Suppressor macrophage treated with lipopolysaccharide for 4 hours (primary cell): ENCODE measurements at places on chromosomes 7 and 10.

- DNase-seq, result peak; percentile 86
These were observed 91.1 kb downstream of the CH25H start for GRCh38 chr10:89115876-89116627.

DNA sequence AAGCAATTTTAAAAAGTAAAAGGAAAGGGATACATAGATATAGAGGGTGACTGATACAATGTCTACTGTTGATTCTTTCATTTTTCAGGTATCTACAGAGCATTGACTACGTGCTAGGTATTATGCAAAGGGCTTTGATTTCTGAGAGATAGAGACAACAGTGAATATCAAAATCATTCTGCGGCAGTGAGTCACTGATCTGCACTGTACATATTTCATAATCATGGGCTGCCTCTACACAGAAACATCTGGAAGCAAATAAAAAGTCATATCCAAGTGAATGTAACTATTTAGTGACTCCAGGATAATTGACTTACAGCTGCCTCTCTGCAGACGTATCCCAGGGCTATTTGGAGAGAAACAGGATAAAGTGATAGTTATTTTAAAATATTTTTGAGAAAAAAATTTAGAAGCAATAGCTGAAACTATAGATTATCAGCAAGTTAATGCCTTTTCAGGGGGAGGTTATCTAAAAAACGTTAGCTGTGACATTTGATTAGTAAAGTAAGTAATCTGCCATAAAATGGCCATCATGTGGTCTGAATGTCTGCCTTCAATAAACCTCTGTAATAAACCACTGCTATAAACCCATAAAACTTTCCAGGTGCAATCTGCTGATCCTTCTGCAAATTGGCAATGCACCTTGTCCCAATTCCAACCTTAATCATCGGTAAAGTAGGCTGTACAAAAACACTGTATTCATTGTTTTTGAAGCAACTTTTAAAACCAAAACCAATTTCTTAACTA lies 43.7 kb downstream of the CPXM2 start:
- no peak for DNase-seq

GRCh38 chr10:35271086-35271858 lies 65.0 kb upstream of the CCNY start:
- no peak for DNase-seq

- no peak for DNase-seq
These were observed 242.6 kb upstream of the ZNF32 start for GRCh38 chr10:43891241-43891640.

DNA sequence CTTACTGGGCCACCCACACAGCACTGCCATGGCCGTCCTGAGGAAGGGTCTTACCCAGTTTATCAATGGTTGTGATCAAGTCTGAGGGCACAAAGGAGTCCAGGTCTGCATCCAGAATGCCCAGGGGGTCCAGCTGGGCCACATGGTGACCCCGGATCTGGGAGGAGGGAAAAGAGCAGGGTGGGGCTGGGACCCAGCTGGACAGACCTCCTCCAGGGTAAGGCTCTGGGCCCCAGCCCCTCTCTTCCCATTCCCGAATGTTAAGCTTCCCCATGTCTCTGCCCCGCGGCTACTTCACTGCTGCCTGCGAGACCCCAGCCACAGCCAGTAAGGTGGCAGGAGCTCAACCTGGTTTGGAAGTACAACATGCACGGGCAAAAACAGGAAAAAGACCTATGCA lies 9.5 kb downstream of the OGDHL start:
- DNase-seq, result no peak

- peak; percentile 38 for DNase-seq
These were observed 170.5 kb downstream of the RPS24 start for GRCh38 chr10:78203915-78204818.

- no peak for DNase-seq
These were observed 101.2 kb downstream of the EPC1 start for GRCh38 chr10:32245760-32246159.

DNA sequence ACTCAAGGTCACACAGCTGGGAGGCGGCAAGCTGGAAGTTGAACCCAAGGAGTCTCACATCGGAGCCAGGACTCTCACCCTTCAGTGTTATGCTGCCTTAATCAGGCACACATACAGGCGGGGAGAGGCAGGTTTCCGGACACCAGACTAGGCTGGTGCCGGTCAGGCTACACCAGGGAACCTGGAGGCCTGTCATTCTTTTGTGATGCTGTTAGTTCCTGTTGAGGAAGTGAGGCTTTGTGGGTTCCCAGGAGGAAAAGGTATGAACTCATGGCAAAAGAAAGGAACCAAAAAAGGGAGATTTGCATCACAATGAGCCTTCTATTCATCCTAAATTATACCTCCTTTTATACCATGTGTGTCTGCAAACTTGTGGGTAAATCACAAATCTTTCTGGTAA lies 103.8 kb downstream of the TCF7L2 start:
- no peak for DNase-seq

- peak; percentile 73 for DNase-seq
These were observed 55.7 kb downstream of the LYZL2 start for GRCh38 chr10:30573721-30574431.

GRCh38 chr10:26844396-26844975 lies 16.3 kb downstream of the ABI1 start:
- DNase-seq, result no peak

DNA sequence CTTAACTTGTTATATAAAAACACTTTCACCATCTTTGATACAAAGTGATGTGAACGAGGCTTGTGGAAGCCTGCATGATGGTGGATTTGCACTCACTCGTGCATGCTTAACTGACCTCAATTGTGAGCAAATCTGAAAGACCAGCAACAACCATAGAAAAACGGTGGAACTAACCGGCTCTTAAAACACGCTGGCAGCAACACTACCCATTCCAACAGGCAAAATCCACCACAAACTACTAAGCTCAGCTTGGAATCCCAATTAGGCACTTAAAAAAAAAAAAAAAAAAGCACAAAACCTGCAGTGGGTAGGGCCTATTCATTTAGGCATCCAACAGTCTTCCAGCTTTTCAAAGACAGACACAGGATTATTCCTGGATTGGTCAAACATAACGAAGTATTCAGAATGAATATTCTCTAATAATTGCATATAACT lies 1.8 kb downstream of the GDI2 start:
- DNase-seq, result no peak

GRCh38 chr10:33160151-33160550 lies 174.3 kb downstream of the NRP1 start:
- DNase-seq, result no peak

- DNase-seq, result no peak
These were observed 19.6 kb downstream of the ARID5B start for GRCh38 chr10:61921143-61921542.

DNA sequence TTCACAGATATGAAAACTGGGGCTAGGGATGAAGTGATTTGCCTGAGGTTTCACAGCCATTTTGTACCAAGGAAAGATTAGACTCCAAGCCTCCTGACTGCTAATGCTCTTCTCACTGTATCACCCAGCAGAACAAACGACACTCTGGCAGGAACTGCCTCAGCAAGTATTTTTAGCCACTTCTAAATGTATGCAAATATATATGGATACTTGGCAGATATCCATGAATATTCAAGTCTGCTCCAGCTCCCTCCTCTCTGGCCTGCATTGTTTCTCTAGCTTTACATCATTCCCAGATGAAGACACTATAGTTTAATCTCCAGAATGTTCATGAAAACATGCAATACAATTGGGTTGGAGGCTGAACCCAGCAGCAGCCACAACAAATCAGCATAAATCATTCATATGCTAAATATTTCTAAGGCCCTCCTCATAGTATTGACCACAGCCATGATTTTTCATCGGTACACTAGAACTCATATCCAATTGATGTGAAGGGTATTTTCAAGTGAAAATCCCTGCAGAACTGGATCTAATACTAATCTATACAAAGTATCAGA lies 65.5 kb downstream of the HPSE2 start:
- DNase-seq, result no peak

DNA sequence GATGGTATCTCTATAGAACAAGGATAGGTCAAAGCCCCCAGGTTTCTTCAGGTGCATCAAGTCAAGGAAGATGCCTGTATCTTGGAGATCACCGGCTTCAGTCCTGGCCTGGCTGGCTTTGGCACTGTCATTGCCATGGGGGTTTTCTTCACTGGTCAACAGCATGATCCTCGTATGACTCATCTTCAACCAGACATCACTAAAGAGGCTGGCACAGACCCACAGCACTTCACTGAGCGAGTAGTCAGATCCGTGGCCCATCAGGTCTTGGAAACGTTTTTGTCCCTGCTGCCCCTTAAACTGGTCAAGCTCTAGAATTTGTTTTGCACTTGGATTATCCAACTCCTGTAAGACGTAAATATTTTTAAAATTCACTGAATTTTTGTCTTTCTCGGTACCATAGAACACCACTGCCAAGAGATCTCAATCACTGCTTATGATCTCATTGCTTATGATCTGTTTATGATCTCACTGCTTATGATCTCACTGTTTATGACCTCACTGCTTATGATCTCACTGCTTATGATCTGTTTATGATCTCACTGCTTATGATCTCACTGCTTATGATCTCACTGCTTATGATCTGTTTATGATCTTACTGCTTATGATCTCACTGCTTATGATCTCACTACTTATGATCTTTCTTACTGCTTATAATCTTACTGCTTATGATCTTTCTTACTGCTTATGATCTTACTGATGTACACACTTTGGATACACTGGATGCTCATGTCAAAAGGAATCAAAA lies 135.2 kb downstream of the CYP26A1 start:
- peak; percentile 80 for DNase-seq
